ENCODE measurements at places on chromosomes 6 and 20.
A peak's percentile ranks its signal among the peaks of the same experiment; 100 is the strongest.

GRCh38 chr6:87419266-87419665 is 11.5 kb downstream of the CFAP206 start:
- no peak overlapping the region for H3K27ac ChIP-seq
- DNase-seq: no peak

DNA sequence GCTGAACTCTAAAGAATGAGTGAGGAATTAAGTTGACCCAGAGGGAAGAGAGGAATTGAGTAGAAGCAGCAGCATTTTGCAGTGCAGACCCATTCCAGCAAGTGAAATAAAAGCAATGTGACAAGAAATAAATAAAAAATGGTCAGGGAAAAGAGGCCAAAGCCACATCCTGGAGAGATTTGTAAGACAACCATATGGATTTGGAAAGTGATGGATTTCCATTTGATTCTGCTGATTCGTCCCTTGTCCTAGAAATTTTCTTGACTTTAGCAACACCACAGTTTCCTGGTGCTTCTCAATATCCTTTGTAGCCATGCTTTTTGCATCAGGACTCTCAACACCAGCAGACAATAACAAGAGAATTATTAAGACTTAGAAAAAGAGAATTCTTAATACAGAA is 29.8 kb downstream of the ANKEF1 start:
- no peaks in the 10 kb centered on the region for H3K36me3 ChIP-seq
- no peak overlapping the region for H3K4me3 ChIP-seq
- DNase-seq: no peak
- no peaks in the 10 kb centered on the region for H3K4me1 ChIP-seq
- no peak overlapping the region for H3K27ac ChIP-seq

GRCh38 chr20:56422824-56423189 is 10.7 kb downstream of the CASS4 start:
- peaks cover 38% of the 10 kb centered on the region for H3K4me1 ChIP-seq
- no peak overlapping the region for H3K27ac ChIP-seq
- DNase-seq: no peak
- H3K36me3 ChIP-seq: no peaks in the 10 kb centered on the region
- H3K4me3 ChIP-seq: no peak overlapping the region

DNA sequence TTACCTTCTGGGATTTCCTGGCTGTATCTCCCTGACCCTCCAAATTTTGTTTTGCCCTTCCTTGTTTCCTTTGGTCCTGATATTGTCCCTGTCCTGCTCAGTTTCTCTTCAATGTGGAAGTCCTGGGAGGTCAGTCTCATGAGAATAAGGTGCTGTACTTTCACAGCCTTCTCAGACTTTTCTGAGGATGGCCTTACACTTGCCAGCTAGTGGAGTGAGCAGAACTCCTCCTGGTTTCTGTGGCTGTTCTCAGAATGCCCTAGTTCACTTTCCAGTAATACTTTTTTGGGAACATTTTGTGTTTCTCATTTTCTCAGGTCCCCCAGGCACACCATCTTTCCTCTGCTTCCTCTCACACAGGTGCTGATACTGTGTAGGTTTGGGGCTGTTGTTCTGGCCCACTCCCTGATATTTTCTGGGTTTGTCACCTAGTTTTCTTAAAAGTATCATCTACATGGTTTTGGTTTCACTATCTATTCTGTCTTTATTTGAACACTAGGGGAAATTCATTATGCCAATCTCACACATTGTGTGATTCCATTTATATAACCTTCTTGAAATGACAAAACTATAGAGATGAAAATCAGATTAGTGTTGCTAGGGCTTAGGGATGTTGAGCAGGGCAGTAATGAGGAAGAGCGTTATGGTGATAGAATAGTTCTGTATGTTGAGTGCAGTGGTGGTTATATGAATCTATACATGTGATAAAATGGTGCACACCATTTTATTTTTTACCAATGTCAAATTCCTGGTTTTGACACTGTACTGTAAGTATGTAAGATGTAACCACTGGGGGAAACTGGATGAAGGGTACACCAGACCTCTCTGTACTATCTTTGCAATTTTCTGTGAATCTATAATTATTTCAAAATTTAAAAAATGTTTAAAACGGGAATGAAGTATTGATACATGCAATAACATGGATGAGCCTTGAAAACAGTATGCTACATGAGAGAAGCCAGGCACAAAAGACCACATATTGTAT is 27.2 kb upstream of the BRPF3 start:
- DNase-seq: no peak
- no peaks in the 10 kb centered on the region for H3K27me3 ChIP-seq
- no peak overlapping the region for H3K4me3 ChIP-seq
- peak overlapping the region; percentile 72 for H3K27ac ChIP-seq
- peaks cover 12% of the 10 kb centered on the region for H3K4me1 ChIP-seq

DNA sequence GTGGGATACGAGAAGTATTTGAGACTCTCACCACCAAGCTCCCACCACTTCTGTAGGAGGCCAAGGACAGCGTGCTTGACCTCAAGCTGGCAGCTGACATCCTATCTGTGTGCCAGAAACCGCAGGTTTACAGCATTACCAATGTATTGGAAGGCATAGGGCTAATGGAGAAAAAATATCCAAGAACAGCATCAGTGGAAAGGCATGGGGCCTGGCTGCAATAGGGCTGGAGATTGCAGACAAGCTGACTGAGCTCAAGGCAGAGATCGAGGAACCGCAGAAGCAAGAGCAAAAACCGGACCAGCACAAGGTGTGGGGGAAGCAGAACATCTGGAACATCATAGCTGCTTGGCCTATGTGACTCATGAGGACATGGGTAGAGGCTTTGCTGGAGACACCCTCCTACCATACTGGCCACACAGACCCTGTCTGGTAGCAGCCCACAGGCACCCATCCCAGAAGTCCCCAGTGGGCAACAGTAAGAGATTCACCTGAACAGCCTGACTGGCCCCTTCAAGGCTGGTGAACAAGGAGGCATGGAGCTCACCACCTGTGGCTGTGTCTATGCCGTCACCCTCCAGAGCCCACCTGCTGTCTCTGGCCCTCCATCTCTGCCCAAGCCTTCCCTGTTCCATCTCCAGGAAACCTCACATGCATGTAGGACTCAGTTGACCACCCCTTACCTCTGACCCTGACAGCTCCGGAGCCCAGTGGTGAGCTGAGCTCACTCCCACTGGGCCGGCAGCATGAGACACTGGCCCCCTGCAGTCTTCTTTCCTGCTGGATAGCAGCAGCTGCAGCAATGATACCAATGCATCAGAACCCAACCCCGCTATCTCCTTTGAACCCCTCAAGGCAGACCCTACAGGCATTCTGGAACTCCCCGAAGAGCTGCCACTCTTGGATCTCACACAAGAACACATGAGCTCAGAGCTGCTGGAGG is 171.1 kb downstream of the KIF6 start:
- H3K4me3 ChIP-seq: no peak overlapping the region
- no peak overlapping the region for H3K27ac ChIP-seq
- no peaks in the 10 kb centered on the region for H3K4me1 ChIP-seq
- no peak for DNase-seq
- H3K27me3 ChIP-seq: no peaks in the 10 kb centered on the region

Data from natural killer cell (primary cell).